ENCODE measurements at places on chromosomes 12 and 14.

DNA sequence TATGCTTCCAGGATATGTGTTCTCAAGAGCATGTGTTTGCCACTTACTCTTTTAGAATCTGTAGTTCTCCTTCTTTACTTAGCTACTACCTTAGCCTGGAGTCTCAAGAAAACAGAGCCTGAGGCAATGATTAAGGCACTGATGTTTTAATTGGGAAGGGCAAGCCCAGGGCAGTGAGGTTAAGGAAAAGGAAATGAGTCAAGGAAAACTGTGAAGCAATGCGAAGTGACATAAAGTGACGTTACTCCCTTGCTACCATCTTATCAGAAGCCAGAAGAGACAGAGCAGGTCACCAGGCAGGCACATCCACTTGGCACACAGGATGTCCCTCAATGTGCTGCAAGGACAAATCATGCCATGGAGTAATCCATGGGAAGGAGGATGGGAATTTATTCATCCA, 11.3 kb upstream of the EML5 start:
- DNase-seq = no peak

DNA sequence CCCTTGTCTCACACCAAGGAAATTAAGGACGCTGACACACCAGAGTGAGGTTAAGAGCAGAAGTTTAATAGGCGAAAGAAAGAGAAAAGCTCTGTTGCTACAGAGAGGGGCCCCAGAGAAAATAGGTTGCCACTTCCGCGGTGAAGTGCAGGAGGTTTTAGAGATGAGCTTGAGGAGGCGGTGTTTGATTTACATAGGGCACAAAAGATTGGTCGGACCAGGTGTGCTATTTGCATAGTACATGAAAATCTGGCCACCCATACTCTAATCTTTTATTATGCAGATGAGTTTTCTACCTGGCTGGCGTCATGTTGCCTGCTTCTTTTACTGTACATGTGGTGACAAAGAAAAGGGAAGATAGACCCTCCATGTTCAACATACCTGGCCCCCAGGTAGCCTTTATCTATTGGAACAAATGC, 23.3 kb upstream of the MYF6 start:
- no peak for DNase-seq

- no peak for DNase-seq
These were observed 219.3 kb upstream of the EEA1 start for GRCh38 chr12:93148412-93148811.

GRCh38 chr12:51234530-51234929, 4.1 kb upstream of the DAZAP2 start:
- DNase-seq = no peak

- no peak for DNase-seq
These were observed 119.6 kb downstream of the PLXNC1 start for GRCh38 chr12:94267921-94268471.

DNA sequence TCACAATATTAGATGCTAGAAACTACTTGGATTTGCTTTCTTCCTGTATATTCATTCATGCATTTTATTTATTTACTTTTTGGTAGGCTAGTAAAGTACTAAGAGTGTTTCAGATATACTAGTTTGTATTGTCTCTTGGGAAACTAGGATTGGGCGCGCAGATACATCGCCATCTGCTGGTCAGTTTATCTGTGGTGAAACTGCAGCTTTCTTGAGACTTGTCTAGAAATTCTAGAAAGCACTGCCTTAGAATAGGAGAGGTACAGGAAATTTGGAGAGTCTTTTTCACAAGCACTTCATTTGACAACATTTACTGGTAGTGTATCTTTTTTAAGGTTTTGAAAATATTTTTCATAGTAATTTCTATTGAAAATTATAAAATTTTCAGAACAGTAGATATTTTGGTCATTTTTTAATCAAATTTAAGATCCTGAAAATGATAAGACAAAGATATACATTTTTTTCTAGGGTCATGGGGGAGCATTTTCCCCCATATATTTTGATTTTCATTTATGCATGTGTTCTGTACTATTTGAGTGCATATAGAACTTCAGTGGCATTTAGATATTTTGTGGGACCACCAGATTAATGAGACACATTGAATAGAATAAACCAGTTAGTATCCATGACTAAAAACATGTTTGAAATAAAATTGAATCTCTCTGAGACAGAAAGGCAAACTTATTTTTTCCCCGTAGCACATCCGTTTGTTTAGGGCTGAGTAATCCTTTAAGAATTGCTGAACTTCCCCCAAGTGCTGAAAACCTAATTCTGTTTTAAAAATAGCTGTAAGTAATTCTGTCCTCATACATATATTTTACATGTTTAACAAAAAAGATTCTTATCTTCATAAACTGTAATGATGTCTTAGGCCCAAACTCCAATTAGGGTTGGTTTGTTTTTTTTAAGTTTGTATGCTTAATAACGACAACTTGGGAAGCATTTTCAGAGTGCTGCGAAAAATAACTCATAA, 44.5 kb downstream of the SLC38A6 start:
- DNase-seq = peak; percentile 7

- DNase-seq = no peak
These were observed 13.4 kb downstream of the MARK3 start for GRCh38 chr14:103398427-103399195.

DNA sequence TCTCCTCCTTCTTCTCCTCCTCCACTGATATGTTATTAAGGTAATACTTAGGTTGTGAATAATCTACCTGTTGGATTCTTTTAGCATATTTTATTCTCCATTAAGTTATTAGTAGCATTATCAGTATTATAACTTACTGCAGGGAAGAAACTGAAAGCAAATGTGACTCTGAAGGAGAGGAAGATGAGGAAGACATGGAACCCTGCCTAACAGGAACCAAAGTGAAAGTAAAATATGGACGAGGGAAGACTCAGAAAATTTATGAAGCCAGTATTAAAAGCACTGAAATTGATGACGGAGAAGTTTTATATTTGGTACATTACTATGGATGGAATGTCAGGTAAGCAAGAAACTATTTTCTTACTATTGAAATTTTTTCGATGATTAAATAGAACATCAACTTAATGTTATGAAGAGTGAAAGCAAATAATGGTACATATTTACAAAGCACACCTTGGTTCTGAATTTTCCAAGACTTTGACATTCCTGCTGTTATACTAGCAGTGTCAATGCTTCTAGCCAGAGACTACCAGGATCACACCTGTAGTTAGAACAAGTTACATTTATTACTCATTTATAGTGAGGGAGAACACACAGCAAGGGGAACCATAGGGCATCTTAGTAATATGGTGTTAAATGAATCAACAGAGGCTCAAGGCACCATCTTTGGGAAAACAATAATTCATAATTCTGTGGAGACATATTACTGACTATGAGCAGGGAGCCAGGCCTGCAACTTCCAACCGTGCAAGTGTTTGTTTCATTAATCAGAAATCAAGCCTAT, 42.0 kb upstream of the TOMM20L start:
- DNase-seq = no peak

- no peak for DNase-seq
These were observed 45.1 kb downstream of the AKAP6 start for GRCh38 chr14:32374155-32374554.

DNA sequence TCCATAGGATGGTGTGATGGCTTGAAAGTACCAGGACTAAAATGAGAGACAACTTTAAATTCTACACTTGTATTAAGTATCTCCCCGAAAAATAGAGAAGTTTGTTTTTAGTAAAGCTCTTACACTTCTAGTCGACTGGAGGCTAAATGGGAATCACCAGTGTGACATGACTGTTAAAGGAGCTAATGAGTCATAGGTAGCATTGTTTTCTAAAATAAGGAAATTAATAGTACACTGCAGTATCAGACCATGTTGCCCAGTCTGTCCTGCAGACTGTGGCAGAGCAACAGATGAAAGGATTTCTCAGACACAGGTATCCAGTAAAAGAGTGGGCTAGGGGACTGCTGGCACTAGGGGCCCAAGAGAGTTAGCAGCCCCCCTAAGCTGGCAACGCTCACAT, 140.1 kb downstream of the TMEM117 start:
- no peak for DNase-seq

GRCh38 chr12:11771356-11771755, 121.9 kb downstream of the ETV6 start:
- DNase-seq = no peak

DNA sequence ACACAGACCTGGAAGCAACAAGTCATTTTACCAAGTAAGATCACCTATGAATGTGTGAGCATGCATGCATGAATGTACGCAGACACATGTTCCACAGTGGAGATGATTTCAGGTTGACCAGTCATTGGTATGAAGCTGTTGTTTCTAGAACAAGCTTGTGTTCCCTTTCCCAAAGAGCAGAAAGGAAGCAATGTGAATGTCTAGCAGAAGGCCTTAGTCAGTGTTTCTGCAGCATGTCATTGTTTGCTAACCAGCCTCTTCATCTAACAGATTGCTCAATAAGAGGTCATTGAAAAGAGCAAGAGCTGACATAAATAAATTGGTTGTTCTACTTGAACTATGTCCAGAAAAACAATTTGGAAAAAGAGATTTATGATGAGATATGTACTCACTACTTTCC, 191.4 kb downstream of the PLCZ1 start:
- DNase-seq = no peak

- no peak for DNase-seq
These were observed 220.0 kb downstream of the RASSF9 start for GRCh38 chr12:85616201-85616600.

GRCh38 chr12:101527682-101528081, 52.5 kb downstream of the SPIC start:
- DNase-seq = no peak

DNA sequence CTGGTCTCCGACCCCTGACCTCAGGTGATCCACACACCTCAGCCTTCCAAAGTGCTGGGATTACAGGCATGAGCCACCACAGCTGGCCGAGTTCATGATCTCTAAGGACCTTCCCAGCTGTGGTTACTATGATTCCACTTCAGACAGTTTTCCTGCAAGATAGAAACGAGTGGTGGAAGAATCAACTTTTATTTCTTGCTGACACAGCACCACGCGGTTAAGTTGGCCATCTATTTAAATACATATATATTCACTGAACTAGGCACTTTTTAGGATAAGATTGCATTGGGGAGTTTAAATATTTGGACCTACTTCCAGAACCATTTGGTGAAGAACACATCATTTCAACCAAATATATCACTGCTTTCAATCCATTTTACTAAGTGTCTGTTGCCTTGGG, 213.4 kb downstream of the TBX5 start:
- no peak for DNase-seq

DNA sequence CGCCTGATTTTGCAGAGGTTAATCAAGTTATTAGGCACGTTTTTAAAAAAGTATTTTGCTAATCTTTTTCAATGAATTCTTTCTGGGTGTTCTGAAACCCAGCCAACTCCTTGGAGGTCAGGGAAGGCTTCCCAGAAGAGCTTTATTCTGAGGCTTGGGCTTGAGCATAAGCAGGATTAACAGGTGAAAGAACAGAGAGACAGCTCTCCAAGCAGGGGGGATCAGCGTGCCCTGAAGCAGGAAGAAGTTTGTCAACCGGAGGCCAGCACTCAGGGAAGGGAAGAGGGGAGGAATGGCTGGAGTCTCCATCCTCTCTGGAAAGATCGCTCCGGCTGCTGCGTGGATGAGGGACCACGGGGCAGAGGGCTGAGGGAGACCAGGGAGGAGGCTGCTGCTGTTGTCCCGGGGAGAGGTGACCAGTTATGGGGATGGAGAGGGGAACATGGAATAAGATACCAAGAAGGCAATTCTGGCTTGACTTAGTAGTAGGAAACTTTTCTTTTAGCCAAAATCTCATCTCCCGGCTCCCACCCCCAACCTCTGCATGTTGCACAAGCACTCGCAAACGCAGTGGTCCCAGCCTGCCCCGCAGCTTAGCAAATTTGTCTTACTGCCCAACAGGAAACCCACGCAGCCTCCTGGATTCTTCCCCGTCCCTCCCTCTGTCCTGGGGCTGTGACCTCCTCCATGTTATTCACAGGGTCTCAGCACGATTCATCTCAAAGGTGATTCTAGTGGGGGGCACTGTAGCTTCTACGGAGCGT, 1.1 kb upstream of the SSH1 start:
- no peak for DNase-seq

- no peak for DNase-seq
These were observed 20.2 kb downstream of the TMX1 start for GRCh38 chr14:51260225-51260624.

DNA sequence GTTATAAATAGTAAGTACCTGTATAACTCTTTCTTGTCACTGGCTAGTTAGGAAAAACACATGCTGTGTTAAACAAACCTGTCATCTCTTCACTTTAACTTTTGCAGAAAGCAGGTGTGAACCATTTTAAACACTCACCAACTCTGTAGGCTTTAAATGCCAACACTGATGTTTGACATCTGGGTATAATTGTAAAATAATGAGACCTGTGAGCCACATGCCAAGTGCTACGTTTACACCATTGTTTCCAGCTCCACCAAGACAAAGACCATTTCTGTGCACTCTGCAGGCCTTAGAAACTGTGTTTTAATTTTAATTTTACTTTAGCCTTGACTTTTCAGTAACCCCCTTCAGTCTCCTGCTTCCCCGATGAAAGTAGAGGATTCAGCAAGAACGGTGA, 11.0 kb downstream of the TPH2 start:
- no peak for DNase-seq

DNA sequence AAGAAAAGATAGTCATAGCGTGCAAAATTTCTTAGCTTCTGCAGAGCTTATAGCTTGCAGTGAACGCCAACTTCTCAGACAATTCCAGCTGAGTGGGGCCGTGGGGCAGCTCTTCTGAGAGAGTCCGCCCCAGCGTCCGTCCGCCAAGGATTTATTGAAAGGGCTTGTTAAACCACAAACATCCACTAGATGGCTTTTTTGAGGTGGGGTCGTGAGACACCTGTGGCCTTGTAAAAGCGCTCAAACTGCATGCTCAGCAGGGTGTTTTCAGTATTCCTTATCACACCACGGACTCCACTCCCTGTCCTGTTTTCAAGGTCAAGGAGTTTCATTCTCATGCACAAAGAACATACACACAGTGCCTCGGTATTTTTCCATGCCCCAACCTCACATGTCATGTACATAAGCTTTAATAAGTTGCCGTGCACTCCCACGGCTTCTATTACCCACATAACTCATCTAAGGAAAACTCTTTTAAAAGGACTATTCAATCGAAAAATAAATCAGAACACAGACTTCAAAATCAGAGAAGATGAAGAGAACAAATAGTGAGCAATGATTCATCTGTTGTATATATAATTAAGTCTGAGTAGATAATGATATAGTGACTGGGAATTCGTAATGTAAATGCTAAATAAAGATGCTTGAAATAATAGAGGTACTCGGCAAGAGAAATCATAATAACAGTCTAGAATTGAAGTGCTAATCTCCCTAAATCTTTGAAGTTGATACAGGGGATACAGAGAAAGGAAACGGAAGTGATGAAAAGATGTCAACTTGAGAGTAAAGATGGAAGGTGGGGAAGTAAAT, 46.7 kb downstream of the WBP11 start:
- DNase-seq = no peak

DNA sequence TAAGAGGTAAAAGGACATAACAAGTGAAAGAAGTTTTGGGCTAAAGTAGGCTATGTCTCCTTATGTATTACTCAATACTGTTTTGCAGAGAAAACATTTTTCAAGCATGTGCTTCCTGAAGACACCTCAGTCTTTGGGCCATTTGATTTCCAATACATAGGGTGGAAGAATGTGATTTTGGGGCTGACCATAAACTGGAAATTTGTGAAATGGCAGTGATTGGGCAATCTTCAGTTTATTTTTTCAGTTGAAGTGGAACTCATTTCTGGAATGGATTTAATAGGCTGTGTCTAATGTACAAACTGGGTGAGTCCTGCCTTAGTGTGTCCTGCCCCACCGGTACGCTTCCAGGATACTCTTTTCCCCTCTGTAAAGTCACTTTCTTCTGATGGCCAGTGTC, 2.8 kb upstream of the ACADS start:
- no peak for DNase-seq

Data from stimulated activated CD4-positive, alpha-beta T cell treated with anti-CD3 and anti-CD28 coated beads, Interleukin-1b, Interleukin-23, amount 100 ng/mL, for 4 hours (primary cell).